RWPE1 (cell line): ENCODE measurements at places on chromosomes 1 and 21.

- no peak for DNase-seq
These were observed 98.1 kb upstream of the NFIA start for GRCh38 chr1:60984062-60984799.

- peak; percentile 25 for DNase-seq
These were observed 104.2 kb upstream of the GADD45A start for GRCh38 chr1:67580691-67581403.

DNA sequence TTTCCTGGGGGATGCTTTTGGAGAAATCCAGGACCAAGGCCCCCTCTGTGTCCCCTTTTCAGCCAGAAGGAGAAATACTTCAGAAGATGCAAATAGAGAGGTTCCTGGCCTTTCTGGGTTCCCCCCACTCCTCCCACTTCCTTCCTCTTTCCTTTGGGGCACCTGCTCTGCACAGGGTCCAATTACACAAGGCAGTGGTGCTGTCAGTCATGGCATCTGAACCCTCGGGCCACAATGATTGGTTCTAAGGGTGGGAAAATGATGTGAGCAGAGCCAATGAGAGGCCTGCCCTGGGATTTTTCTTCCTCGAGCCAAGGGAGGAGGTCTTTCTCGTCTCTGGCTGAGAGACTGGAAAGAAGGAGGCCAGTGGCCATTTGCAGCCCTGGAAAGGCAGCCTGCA, 282.2 kb downstream of the NPHP4 start:
- DNase-seq = no peak

DNA sequence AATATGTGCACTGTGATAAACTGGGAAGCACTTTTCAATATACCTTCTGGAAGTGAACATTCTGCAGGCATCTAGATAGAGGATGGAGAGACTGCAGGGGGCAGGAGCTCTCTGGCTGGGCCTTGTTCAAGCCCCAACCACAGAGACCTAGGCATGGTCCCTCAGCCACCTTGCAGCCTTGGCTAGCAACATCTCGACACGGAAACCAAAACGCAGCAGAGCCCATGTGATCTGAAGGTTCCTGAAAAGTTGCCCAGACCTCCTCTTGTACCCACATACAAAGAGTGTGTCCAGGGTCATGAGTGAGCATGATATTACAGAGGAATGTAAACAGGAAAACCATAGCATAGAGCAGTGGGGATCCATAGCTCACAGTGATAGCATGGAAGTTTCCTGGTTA, 33.1 kb upstream of the SAMD11 start:
- DNase-seq = no peak

GRCh38 chr1:115771094-115771846, 2.8 kb upstream of the CASQ2 start:
- no peak for DNase-seq
